ENCODE measurements at places on chromosomes 7 and 10. TPM values are rescaled to one million over a fixed set of nuclear protein-coding genes. Genes with fewer than 3 reads are reported as not detected.

DNA sequence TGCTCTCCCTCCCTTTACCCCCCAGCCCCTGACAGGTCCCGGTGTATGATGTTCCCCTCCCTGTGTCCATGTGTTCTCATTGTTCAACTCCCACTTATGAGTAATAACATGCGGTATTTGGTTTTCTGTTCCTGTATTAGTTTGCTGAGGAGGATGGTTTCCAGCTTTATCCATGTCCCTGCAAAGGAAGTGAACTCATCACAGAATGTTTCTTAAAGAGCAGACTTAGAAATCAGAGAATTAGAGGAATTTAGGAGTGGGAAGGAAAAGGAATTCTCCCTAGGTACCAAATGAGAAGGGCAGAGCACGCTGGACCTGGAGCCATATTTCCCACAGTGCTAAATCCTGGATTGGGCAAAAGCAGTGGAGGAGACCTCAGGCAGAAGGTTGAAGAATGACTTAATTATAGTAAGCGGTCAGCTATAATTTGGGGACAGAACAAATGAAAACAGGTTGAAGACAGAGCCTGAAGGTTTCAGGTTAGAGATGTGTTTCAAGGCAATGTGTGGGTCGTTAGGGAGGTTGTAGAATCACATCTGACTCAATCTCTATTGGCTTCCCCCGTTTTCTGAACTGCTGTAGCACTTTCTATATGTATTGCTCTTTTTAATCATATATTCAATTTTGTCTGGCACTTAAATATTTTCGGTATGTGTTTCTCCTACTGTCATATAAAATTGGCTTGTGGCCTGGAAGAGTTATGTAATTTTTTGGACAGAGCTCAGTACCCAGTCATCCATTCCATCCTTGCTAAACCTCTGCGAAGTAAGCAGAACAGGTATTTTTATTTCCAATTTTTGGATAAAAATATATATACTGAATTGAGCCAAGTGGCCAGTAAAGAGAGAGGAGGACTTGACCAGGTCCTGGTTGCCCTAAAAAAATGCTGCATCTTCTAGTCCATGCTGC lies 210.5 kb upstream of the KLF6 start:
- DNase-seq = no peak

GRCh38 chr10:30630571-30630970 lies 1.0 kb upstream of the LYZL2 start:
- DNase-seq = no peak

GRCh38 chr7:106041140-106041717 lies 70.9 kb downstream of the SYPL1 start:
- DNase-seq = peak; percentile 26

The SPOCK2 gene
- 424 TPM for total RNA-seq

The INA gene
- 0.10 TPM for total RNA-seq

The ADRB1 gene
- total RNA-seq = not detected

Data from activated CD4-positive, alpha-beta T cell treated with anti-CD3 and anti-CD28 coated beads, Interleukin-2, amount 10 ng/mL, durations not matched to agents 7 days and 5 days (primary cell).